NCI-H1092 (cell line): ENCODE measurements at places on chromosomes 5 and 9.

DNA sequence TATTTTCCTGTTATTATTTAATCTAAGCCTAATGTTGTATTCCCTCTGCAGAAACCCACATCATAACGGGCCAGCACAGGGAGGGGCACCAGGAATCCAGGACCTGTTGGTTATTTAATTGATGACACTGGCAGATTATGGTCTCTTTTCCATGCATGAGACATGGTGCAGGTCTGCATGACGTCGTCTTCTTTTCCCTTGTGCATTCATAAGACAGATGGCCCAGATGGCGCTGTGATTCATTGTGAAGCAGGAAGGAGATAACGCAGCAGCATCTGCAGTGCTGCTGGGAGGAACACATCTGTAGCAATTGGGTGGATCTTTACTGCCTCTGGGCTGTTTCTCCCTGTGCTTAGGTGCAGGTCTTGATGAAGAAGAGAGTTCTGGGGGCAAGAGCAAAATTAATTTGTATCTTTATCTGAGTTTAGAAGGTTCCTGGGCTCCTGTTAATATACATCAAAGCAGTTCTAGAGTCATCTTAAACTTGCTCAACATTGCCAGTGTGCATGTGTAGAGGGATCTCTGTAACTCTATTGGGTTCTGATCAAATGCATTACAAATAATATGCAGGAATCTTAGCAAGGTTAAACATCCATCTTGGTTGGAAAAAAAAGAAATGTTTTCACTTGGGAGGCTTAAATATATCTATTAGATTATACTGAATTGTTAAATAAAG is 176.1 kb downstream of the PCSK1 start:
- no peak for DNase-seq

GRCh38 chr5:170218726-170219125 is 14.1 kb upstream of the C5orf58 start:
- no peak for DNase-seq

DNA sequence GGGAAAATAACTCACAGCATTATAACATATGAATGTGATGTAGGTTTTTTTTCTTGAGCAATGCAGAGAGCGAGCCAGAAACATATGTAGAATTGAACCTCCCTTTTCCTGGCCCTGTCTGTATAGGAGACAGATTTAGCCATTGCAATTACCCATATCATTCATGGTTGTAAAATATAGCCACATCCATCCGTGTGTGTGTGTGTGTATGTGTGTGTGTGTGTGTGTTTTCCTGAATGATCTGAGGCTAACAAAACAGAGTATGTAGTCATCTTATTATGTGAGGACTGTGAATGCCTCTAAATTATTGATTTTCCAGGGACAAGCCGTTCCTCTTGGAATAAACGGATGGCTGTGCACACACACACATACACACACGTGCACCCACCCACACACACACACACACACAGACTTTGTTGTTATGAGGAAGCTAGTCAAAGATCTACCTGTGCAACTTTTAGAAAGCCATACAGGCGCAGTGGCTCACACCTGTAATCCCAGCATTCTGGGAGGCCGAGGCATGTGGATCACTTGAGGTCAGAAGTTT is 11.7 kb upstream of the DENND1A start:
- no peak for DNase-seq

DNA sequence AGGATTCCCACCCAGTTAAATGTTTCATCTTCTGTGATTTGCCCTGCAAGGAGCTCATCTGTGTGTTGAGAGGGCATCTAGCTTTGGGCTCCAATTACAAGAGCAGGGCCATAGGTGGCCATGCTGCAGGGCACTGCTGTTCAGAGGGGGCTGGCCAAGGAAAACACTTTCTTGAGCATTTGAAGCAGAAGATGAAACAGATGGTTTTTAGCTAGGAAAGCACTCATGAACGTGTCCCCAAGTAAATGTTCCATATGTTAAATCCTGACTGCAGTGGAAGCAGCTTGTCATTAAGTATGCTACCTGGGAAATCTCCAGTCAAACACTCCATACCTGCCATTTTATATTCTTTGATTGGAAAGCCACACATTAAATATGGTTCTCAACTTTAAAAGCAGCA is 176.6 kb downstream of the FBXL7 start:
- DNase-seq, result no peak

GRCh38 chr5:39616131-39616530 is 191.4 kb upstream of the DAB2 start:
- no peak for DNase-seq

DNA sequence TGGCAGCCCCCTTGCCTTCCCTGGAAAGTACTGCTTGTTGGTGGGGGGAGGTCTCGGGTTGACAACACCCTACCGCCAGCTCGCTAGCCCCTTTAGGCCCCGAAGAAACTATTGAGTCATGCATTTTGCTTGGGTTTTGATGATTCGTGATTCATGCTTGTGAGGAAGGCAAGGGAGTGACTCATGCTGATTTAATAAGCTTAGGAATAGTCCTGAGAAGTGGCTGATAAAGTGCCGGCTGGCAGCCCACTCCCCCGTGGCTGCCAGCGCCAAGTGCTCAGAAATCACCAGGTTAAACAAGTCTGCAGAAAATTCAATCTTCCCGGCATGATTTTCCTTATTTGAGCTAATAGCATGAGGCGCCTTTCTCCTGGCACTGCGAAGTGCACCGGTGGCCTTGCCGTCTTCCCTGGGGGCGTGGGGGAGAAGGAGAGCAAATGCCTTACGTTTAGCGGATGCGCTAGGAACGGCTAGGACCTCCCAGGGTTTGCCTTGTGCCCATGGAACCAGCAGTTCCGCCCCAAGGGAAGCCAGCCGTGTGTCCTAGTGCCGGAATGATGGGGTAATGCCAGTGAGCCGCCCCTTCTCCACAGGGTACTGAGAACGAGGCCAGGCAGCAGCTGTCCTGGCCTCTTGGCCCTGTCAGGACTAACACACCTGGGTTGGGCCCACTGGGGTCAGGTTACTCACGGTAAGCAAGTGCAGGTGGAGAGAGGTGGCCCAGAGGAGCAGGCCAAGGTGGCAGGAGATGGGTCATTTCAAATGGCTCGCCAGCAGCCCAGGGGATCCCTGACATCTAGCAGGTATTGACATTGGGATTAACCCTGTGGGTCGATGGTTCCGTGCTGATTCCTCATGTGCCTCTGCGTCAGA is 151.9 kb downstream of the MACROH2A1 start:
- DNase-seq, result no peak

- DNase-seq, result no peak
Observed at GRCh38 chr9:99019510-99020331, 76.0 kb downstream of the COL15A1 start.

- DNase-seq, result no peak
Observed at GRCh38 chr9:95506428-95506677, 10.4 kb downstream of the PTCH1 start.

DNA sequence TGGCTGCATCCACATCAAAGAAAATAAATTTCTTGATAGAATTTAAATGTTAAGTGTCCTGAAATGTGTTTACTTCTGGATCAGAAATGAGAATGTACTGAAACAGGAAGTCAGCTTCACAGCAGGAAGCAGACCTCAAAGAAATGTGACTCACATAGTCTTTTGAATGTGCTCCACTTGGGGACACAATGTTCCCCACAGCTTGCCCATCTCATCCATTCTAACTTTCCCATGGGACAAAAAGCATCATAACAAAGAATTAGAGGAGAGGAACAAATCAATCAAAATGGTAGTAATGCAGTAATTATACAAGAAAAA is 85.7 kb downstream of the GRAMD2B start:
- no peak for DNase-seq

DNA sequence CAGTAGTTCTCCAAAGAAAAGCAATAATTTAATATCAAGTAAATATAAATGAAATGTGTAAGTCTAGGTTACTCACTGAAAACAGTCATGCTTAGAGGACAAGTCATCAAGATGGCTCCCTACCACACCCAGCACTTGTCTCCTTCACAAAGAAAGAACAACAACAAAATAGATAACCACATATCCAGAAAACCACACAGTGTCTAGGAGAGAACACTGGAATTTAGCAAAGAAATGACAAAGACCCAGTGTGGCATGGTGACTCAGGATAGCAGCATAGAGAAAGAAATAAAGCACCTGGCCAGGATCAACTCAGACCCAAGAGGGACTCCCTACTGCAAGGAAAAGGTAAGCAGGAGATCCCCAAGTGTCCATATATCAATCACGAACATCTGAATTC is 356.2 kb downstream of the TMEM161B start:
- DNase-seq, result no peak

- no peak for DNase-seq
Observed at GRCh38 chr9:68933434-68934328, 80.2 kb downstream of the PRKACG start.

GRCh38 chr9:78243130-78243529 is 7.3 kb downstream of the CEP78 start:
- DNase-seq, result no peak

- no peak for DNase-seq
Observed at GRCh38 chr5:56700711-56701110, 114.6 kb upstream of the MAP3K1 start.

GRCh38 chr5:38554861-38555260 is 1.6 kb downstream of the LIFR start:
- DNase-seq, result no peak
